Articular chondrocyte of knee joint (primary cell): ENCODE measurements at places on chromosomes 3 and 15. TPM values are rescaled to one million over a fixed set of nuclear protein-coding genes. Genes with fewer than 3 reads are reported as not detected.

Gene TUSC7
- total RNA-seq, result not detected in 2 replicates

Gene SEMA6D
- 10.5 and 11.1 TPM in 2 replicates for total RNA-seq

Gene CELSR3
- total RNA-seq, result 1.3 and 1.4 TPM in 2 replicates

Gene IL17RE
- total RNA-seq, result 1.1 and 1.4 TPM in 2 replicates

Gene ZDHHC23
- 1.8 and 4.1 TPM in 2 replicates for total RNA-seq

Gene FAH
- total RNA-seq, result 20.1 and 21.7 TPM in 2 replicates

Gene STARD5
- 3.8 and 6.4 TPM in 2 replicates for total RNA-seq
